ENCODE measurements at places on chromosomes 6 and 20.

DNA sequence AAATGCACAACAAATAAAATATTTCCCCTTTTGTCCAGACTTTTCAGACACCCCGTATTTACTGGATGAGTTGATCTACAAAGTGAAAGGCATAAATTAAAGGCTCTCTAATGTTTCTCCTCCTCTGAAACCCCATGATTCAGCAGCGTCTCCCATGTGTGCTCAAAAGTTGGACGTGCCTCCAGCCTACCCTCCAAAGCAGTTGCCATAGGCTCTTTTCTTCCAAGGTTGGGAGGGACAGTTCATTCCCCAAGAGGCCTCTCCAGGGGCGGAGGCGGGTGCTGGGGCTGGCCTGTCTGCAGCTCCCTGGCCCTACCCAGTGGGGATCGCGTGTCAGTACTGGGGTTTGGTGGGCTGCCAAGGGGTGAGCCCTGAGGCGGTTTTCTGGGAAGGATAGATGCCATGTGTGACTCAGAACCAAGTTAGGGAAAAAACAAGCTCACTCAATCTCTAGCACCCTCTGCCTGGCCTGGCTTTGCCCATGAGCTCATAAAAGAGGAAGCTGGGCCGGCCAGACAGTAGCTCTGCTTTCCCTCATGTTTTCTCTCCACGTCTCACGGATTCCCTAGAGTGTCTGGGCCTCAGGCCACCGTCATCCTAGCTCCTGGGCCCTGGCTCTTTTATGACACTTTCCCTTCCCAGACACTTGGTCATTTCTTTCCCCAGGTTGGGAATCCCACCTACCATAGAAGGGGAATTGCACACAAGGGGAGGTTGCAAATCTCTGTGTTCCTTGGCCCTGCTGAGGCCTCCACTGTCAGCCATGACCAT, 8.0 kb upstream of the IER3 start:
- DNase-seq: peak; percentile 22

- no peak for DNase-seq
These were observed 21.0 kb downstream of the KCNK5 start for GRCh38 chr6:39208223-39208739.

DNA sequence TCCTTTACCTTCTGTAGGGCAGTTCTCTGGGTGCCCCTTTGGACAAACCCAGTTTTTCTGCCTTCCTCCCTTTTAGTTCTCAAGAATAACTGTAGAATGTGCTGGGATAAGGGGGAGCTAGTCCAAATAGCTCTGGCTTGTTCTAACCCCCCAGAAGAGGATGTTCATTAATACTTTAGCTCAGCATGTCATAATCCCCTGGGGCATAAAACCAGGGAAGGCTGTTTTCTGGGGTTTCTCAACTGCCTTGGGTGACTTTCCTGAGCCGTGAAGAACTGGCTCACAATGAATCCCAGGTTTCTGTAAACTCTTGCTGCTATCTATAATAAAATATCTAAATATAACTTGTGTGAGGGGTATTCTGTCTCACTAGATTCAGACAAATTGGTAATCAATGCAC, 44.5 kb upstream of the RNF217 start:
- DNase-seq: no peak

- DNase-seq: no peak
These were observed 79.2 kb downstream of the GCLC start for GRCh38 chr6:53465732-53466131.

GRCh38 chr20:32556312-32557184, 28.6 kb downstream of the NOL4L start:
- DNase-seq: no peak

DNA sequence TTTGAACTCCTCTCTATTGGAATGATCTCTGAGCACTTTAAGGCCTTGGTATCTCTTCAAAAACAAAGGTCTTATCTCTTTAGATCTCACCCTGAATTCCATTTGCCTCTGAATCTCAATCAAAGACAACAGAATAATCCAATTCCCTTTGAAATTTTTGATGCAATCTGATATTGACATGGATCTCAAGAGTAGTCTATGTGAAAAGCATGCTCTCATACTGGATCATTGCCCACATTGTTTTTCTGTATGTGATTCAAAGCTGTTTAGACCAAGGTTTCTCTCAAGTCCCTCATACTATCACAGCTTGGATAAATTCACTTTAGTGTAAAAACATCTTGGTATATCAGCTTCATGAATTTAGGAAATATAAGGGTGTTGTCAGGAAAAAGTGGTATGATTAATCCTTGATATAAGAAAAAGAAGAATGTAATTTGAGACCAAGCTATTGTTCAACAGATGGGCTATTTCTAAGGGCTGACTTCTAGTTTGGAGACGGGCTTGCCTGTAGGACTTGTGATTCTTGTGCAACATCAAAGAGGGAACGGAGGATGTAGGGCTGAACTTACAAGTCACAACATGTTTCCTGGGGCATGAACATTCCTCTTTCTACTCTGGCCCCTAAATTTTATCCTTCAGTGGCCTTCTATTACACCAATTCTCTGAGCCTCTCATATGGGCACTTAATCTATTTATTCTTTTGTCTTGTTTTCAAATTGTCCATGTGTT, 77.9 kb upstream of the CITED2 start:
- no peak for DNase-seq

- DNase-seq: no peak
These were observed 77.6 kb upstream of the MOCS1 start for GRCh38 chr6:40011844-40012243.

- no peak for DNase-seq
These were observed 167.2 kb upstream of the TAB2 start for GRCh38 chr6:149150301-149150700.

GRCh38 chr20:33387177-33387576, 14.1 kb downstream of the CDK5RAP1 start:
- no peak for DNase-seq

- DNase-seq: no peak
These were observed 154.6 kb upstream of the VGLL2 start for GRCh38 chr6:117110737-117111136.

DNA sequence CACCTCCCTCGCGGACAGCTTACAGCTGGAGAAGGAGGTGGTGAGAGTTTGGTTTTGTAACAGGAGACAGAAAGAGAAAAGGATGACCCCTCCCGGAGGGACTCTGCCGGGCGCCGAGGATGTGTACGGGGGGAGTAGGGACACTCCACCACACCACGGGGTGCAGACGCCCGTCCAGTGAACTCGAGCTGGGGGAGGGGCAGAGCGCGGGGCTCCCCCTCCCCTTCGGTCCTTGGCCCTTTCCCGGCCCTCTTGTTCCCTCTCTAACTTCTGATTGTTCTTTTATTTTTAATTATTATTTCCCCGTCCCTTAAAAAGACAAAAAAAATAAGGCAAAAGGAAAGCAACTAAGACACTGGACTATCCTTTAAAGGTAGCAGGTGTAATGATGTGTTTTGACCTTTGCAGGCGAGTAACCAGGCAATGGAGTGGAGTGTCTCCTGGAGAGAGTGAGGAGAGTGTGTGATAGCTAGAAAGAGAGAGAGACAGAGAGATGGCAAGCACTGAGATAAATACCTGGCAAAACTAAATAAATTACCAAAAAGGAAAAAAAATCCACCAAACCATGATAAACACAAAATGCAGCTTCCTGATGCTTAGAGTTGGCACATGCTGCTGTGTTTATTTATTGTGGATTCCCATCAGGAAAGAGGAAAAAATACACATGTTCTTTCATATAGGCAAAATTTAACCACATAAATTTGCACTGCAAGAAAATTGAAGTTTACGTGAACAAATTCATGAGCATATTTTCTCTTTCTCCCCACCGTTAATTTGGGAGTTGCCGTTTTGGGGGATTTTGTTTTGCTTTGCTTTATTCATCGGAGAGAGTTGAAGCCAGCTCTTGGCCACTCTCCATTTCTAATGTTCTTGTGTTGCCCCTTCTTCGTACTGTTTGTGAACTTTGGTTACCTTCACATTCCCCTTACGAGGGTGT, 1.9 kb downstream of the POU3F2 start:
- no peak for DNase-seq

- DNase-seq: no peak
These were observed 4.9 kb upstream of the GRM4 start for GRCh38 chr6:34150766-34151165.

GRCh38 chr6:133966654-133967329, 13.8 kb downstream of the TBPL1 start:
- no peak for DNase-seq

All from posterior cingulate gyrus (tissue), 11 donors.